NCI-H146 (cell line): ENCODE measurements at places on chromosomes 2 and 18.

- no peak for DNase-seq
Measured at GRCh38 chr2:86274918-86275275, 62.5 kb downstream of the REEP1 start.

DNA sequence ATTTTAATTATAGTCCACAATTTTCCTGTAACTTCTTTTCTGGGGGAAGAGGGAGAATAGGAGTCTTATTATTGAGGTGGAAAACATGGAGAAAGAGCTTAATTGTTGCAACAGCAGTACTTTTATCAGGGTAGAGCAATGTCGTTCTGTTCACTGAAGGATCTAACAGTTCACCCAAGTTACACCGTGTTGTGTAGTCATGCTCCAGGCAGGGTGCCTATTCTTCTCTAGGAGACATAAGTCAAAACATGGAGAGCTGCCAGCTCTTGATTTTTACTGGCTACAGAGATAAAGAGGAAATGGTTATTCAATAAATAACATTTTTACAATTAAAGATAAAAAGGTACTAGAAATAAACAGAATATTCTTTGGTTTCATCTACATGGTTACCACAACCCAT lies 594.3 kb upstream of the NETO1 start:
- peak; percentile 32 for DNase-seq

- DNase-seq: no peak
Measured at GRCh38 chr2:191840921-191841320, 6.0 kb downstream of the CAVIN2 start.

DNA sequence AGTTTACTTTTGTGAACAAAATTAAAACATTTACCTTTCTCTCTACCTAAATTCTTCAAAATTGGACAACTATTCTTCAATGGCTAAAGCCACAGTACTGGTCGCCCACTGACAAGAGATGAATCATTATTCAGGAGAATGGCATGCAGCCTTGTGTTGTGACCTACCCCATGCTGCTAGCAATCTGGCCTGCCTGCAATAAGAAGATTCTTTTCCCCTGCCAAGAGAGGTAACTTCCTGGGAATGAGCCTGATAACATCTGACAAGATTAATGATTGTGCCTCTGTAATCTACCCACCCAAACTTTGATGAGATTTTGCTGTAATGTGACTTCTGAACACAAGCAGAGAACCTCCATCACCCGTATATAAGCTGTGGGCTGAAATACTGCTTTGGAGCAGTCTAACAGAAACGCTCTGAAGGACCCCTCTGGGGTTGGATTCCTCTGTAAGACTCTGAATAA lies 47.0 kb upstream of the ST3GAL5 start:
- DNase-seq: no peak

DNA sequence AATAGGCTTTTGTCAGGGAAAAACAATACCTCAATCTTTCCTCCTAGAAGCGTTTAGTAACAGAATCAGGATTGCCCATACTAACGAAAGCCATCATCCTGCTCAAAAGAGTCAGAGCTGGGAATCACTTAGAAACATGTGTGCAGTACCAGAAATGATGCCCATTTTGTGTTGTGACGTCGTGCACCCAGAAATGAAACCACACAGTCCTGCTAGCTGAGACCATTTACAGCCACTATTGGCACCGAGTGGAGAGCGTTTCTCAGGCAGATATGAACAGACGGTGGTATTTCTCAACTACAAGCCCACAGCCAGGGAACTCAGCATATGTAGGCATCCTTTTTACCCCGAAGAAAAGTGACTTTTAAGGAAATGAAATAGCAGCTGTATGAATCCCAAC lies 284.3 kb upstream of the LRATD1 start:
- no peak for DNase-seq

GRCh38 chr2:16741498-16741897 lies 75.9 kb upstream of the CYRIA start:
- no peak for DNase-seq

DNA sequence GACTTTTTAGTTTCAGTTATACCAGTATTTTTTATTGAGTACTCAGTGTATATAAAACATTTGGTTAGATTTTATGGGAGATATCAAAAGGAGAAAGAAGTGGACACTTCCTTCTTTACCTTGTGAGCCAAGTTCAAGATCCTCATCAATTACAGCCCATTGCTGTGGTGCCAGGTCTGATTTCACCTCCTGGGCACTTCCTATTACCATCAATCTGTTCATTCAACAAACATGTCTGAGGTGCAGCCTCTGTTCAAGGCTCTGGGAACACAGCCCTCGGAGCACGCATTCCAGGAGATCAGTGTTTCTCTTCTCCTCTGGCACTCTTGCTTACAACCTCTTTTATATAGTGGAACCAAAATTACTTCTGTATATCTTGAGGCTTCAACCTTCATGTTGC lies 171.4 kb upstream of the ALPP start:
- no peak for DNase-seq

DNA sequence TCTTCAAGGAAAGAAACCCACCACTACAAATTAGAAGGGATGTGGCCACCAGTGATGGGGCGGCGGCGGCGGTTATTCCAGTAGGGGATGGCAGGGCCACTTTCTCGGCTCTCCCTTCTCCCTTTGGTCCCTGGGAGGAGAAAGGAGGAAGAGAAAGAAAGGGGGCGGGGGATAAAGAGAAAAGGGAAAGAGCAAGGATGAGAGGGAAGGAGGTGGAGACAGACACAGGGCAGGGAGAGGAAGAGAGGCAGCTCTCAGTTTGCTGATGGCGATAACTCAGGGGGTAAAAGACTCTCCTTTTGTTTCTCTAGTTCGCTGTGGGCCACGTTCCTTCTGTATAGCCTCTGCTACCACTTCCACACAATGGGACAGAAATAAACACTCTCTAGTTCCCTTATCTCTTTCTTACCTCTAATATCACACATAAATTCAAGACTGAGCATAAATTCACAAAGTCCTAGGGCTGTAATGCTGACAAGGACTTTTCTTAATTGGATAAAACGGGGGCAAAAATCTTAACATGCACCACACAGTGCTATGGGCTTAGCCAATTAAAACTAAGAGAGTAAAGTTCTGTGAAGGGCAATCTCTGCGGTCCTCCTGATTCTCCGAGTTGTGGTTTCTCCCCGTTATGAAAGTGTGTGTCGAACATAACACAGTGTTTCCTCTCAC lies 14.6 kb downstream of the SFT2D3 start:
- no peak for DNase-seq

- peak; percentile 53 for DNase-seq
Measured at GRCh38 chr18:63339920-63340484, 20.4 kb upstream of the BCL2 start.

- no peak for DNase-seq
Measured at GRCh38 chr2:241822264-241822623, 13.3 kb downstream of the NEU4 start.

DNA sequence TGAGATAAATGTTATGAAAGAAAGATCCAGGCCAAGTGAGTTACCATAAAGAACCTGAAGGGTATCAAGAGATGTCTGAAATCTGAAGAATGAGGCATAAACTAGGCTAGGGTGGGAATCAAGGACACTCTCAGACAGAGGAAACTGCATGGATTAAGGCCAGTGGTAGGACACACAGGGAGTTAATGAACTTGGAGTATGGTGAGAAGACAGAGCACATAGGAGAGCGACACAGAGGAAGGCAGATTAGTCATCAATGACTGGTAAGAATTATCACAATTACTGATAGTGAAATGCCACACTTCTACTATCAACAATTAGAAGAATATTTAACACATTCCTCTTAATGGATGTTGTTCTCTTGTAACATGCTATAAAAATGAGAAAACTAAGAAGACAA lies 76.9 kb downstream of the TTC21B start:
- DNase-seq: no peak

DNA sequence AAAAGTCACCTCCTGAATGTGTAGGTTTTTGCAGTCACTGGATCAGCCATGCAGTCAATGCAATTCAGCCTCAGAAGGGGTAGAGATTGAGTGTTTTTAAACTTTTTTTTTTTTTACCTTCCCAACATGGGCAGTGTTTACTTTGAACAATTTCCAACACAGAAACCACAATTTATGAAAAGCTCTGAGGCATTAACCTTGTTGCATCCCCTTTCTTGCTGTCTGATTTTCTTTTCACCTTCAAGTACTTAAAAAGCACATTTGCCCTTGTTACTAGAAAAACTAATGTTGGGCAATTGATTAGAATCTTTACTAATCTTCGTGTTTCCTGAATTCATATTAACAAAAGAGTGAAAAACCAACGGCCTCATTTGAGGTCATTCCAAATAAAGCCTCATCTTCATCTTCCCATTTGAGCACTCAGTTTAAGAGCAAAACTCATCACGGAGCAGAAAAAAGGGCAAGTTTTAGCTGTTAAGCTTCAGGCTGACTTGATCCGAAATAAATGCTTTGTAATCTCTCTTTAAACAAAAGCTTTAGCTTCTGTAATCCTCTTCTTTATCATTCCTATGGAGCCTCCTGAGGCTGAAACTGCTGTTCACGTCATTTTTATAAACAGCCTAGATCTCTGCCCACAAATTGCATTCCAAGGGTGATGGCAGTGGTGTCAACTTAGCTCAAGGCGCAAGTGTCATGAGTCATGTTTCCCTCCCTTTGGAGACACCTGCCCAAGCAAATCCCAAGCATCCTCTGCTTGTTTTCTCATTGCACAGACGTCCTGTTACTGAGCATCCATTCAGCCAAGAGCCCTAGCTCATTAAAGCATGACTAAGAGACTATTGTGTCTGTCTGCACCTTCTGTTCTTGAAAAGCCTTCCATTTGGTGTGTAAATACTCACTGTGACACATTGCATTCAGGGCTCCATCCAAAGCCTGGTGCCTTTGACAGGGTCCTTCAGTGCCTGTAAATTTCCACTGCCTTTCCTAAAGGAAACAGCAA lies 107.7 kb downstream of the HNMT start:
- peak; percentile 93 for DNase-seq

- DNase-seq: no peak
Measured at GRCh38 chr2:215347878-215348277, 36.0 kb downstream of the ATIC start.

DNA sequence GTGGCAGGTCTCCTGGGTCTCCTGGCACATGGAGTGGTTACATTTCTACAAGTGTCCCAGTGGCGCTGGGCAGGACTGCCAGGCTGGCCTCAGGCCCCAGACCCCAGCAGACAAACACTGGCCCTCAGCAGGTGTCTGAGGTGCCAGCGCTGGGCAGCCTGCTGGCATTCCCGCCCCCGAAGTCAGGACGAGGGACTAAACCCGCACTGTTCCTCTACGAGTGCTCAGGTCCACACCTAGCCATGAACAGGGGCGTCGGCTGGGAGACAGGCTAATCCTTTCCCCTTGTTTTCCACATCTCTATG lies 12.8 kb downstream of the SNED1 start:
- DNase-seq: no peak

GRCh38 chr2:136021976-136022375 lies 36.5 kb upstream of the DARS1 start:
- DNase-seq: no peak

- DNase-seq: no peak
Measured at GRCh38 chr2:138841459-138841858, 61.3 kb upstream of the NXPH2 start.

DNA sequence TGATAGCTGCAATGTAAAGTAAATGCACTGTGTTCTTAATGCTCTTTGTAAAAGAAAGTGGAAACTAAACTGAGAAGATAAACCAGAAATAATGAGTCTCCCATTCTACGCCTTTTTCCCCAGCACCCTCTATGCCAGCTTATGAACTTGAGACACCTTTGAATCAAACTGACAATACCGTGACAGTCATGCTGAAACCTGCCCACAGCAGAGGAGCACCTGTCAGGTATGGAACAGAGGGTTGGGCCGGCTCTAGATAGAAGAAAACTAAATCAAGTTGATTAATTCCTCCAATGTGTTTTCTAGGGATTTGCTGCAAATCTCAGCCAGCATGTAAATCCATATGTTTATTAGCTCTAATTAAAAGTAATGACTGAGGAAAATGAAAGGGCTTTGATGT lies 520.6 kb upstream of the RAB12 start:
- DNase-seq: peak; percentile 94

GRCh38 chr2:218557941-218558340 lies 10.2 kb downstream of the USP37 start:
- no peak for DNase-seq

DNA sequence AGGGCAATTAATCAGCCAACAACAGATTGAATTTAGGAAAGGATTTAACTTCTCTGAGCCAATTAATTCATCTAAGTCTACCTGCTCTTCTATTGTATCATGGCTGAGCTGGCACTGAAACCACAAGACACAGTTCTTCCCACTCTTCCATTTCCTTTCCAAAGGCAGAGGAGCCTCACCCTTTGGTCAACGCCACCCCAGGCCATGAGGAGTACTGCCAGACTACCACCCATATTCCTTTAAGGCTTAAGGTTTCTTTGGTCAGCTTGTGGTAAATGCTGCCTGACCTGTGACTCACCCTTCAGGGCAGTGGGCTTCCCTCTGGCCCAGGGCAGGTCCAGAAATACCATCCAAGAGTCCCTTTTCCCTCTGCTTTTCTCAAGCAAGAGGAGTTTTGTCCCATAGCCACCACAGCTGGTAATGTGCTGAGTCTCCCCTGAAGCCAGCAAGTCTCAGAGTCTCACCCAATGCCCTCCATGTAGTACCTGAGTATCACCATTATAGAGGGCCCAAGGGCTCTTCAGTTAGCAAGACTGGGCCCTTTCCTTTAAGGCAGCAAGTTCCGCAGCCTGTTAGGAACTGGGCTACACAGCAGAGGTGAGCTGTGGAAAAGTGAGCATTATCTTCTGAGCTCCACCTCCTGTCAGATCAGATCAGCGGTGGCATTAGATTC lies 900.5 kb upstream of the CRIM1 start:
- DNase-seq: no peak

DNA sequence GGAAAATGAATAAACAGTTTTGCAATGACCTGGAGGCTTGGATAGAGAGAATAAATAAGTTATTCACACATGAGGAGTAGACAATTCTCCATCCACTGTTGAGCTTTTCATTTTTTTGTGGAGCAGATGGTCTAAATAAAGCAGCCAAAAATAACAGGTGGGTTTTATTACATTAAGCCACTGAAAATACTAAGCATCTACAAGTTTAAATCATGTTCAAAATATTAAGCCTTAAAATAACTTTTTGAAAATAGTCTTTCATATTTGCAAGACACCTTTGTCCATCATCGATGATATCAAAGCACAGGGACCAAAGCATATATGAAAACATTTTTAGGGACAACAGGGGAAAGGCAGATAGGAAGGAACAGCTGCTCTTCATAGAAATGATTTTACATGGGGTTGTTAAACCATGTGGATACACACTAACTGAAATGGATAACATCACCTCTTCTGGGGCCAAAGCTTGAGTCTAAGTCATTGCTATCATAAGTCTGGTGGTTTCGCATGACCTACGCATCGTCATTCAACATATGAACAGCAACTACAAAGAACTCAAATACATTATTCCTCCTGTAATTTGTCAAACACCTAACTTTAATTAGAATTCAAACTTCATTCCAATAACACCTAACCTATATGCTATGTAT lies 197.6 kb upstream of the CHST9 start:
- no peak for DNase-seq

DNA sequence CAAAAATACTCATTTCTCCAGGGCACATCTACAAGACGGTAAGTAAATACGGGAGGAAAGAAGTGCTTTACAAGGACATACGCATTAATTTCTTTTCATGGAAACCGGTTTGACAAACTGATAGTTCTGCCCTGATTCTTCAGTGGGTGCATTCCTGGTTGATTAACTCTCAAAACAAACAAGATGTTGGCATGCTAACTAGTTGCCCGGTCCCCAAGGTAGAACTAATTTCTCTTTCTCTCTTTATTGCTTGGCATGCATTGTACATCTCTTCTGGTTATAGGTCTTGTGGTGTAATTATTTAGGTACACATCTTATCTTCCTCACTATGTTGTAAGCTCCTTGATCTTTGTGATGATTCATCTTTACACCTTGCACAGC lies 46.9 kb upstream of the SPATS2L start:
- DNase-seq: no peak
